ENCODE measurements at places on chromosomes 3 and 15.

DNA sequence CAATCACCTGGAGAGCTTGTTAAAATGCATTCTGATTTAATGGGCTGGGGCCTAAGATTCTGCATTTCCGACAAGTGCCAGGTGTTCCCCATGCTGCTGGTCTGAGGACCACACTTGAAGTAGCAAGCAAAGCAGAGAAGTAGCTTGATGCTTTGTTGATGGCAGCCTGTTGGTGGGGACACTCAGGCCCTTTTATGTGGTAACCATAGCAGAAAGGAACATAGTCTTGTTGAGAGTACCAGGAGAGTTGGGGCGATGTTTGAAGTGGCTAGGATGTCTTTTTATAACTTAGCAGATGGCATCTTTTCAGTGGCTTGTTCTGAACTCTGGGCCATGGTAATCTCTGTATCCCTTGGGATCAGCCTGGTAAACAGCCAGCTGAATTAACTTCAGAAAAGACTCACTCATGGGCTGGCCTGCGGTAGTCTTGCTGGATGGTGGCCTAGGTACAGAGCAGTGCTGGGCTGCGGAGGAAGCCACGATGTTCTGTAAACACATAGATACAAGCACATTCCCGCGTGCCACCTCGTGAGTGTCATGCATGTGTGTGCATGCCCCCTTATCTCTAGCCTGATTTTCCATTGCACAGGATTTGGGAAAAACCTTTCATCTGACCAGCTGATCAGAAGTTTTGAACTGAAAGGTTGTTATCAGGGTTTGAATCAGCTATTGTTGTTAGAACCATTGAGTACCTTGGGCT is 292.4 kb upstream of the LRRFIP2 start:
- DNase-seq: no peak

- DNase-seq: no peak
Measured at GRCh38 chr15:54519577-54519976, 541.3 kb downstream of the UNC13C start.

DNA sequence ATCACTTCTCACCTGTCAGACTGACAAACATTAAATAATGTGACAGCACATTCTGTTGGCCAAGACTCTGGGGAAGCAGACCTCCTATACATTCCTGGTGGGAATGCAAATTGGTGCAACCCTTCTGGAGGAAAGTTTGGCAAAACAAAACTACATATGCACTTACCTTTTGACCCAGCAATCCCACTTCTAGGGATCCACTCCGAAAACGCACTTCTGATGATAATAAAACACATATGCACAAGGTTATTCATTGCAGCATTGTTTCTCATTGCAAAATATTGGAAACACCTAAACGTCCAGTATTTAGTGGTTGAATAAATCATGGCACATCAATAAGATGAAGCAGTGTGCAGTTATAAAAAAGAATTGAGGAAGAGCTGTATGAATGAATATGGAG is 145.5 kb upstream of the ABHD17C start:
- DNase-seq: no peak

- no peak for DNase-seq
Measured at GRCh38 chr15:51865317-51865716, 35.9 kb downstream of the TMOD3 start.

- DNase-seq: no peak
Measured at GRCh38 chr3:123525433-123525832, 59.4 kb downstream of the HACD2 start.

- no peak for DNase-seq
Measured at GRCh38 chr3:108408883-108409799, 101.3 kb downstream of the MYH15 start.

DNA sequence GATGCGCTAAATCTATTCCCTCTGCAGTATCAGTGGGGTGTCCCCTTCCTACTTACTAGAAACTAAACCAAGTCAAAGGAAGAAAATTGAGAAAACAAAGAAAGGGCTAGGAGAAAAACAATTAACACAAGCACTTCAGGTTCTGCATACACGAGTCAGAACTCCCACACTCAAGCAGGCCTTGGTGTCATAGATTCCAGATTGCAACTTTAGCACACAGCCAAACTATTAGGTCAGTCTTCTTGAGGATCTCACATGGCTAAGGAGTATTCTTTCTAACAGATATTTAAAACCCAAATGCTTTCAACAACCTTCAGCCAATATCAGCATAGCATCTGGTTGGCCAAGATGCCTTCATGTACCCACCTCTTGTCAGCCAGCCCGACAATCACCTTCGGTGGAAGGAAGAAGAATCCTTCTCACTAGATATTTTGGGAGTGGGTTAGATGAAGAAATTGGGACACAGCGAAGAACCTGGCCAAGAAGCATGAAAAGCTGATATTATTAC is 340.0 kb downstream of the VPS13C start:
- no peak for DNase-seq

DNA sequence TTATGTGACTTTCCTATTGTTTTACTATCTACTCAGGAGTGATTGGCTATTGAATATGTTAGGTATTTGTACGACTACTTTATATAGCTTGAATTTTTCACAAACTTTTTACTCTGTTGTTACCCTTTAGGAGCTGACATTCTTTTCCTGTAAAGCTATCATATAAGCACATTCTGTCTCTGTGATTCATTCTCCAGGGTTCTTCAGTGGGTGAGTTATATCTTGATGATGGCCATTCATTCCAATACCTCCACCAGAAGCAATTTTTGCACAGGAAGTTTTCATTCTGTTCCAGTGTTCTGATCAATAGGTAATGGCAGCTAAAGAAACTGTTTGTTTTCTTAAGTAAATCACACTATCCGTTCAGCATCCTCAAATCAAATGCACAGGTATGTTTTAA is 10.1 kb upstream of the CAPN3 start:
- DNase-seq: no peak

DNA sequence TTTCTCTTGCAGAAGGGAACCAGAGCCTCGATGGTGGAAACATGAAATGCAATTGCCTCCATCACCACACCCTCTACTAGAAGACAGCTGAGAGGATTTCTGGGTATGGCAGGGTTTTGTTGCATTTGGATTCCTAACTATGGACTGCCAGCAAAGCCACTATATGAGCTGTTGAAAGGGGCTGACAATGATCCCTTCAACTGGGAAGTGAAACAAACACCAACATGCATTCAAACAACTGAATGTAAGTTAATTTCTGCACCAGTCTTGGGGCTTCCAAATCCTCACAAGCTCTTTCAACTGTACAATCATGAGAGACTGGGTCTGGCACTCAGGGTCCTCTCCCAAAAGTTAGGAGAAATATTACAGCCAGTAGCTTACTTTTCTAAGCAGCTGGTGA is 116.7 kb upstream of the PLCL2 start:
- no peak for DNase-seq

DNA sequence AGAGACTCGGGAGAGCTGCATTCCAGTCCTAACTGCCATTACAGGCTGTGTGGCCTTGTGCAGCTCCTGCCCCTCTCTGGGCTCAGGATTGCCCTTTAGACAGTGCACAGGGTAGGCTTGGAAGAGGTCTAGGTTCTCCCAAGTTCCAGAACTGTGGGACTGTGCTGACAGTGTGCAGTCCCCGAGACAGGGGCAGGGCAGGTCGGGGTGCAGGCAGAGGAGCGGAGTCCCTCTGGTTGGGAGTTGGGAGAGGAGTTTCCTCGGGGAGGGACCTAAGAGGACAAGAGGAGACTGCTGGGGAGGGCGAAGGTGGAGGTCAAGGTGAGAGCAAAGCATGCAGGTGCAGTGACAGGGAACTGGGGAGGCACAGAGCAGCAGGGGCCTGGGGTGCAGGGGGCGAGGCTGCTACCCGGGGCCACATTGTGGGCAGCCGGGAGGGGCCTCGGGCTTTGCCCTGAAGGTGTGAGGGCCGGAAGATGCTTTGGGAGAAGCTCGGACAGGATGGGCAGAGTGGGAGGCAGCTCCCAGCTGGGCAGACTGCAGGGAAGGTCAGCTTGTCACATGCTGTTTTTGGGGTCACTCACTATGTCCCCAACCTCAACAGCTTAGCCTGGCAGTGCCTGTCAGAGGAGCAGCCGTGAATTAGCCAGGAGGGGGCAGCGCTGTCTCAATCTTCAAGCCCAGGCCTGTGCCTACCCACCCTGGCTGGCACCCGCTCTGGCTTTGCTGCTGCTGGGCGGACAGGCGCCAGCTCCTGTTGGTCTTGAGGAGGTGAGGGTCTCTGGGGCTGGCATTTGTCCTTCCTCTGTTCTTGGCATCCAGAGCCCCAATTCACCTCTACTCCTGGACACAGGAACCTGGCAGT is 15.4 kb upstream of the CSPG4 start:
- peak; percentile 78 for DNase-seq

DNA sequence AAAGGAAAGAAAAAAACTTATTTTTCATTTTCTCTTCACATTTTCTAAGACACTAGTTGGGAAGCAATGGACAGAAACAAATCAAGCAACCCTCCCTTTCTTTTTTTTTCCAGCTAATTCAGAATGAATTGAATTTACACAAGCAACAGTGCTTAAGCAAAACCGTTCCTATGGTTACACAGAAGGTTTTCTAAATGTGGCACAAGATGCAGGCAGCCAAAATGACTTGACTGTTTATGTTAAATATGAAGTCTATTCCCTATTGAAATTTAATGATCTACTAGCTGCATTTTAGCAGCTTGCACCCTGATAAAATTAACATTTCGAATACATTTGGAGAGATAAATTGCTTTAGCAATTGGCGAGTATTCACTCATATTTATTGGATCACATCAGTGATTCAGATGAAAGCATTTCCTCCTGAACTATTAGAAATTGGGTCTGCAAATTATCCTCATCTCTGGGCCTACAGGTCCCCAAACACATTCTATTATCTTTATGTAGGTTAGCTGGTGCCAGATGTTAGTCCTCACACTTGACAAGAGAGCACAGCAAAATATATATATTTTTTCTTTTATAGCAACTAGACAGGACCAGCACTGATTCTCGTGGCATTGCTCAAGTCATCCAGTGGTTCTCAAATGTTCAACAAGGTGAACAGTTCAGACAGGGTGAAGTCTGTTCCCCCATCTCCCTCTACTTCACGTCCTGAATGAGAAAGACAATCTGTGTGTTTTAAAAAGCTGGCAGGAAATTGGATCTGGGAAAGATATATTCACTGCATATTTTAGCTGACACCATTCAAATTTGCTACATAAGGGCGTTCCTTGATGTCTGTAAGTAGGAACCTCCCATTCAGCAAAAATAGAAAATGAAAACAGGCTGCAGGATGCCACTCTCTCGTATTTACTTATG is 463.6 kb upstream of the KCNMB2 start:
- DNase-seq: no peak

DNA sequence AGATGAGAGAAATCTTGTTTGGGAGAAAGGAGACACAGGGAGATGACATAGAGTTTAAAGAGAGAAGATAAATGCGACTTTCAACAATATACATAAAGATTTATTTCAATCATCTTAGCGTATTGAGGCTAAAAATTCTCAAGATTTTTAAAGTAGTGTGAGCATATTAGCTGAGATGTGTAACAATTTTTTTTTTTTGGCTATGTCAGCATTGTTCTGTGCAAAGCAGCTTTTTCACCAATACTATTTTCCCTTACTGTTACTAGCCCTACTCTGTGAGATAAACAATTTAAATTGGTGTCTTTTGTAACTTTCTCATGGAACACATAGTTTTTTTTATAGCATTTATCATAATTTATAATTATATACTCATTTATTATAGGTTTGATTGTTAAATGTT is 185.2 kb upstream of the ZNF385D start:
- DNase-seq: no peak
